ENCODE measurements at places on chromosomes 16 and 17.

GRCh38 chr16:88926374-88926990 lies 50.5 kb downstream of the CBFA2T3 start:
- no peak for DNase-seq

DNA sequence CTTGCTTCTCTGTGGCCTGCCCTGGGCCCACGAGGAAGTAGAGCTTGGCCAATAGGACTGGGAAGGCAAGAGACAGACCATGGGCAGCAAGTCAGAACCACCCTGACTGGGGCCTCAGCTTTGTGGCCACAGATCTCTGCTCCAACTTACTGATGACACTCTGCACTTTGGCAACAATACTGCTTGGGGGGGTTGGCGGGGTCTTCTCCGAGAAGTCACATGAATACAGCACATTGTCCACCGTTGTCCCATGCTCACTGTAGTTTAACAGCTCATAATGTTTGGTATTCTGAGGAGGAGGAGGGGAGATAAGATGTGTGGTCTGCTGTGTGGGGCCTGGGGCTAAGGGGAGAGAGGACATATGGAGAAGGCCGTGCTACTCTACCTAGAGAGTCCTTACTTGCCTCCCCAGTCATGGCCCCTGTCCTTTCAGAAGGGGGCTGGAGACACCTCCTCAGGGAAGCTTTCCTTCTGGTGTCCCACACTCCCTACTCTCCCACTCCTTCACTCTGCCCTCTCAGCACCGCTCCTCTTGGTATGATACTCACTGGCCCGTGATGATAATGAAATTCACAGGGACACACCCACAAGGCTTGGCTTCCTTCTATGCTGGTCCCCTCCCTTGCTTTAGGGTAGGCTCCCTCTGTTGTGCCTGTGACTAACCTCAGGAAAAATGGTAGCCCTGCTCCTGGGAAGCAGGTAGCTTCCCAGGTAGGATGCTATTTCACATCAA lies 4.0 kb upstream of the DHRS13 start:
- no peak for DNase-seq

DNA sequence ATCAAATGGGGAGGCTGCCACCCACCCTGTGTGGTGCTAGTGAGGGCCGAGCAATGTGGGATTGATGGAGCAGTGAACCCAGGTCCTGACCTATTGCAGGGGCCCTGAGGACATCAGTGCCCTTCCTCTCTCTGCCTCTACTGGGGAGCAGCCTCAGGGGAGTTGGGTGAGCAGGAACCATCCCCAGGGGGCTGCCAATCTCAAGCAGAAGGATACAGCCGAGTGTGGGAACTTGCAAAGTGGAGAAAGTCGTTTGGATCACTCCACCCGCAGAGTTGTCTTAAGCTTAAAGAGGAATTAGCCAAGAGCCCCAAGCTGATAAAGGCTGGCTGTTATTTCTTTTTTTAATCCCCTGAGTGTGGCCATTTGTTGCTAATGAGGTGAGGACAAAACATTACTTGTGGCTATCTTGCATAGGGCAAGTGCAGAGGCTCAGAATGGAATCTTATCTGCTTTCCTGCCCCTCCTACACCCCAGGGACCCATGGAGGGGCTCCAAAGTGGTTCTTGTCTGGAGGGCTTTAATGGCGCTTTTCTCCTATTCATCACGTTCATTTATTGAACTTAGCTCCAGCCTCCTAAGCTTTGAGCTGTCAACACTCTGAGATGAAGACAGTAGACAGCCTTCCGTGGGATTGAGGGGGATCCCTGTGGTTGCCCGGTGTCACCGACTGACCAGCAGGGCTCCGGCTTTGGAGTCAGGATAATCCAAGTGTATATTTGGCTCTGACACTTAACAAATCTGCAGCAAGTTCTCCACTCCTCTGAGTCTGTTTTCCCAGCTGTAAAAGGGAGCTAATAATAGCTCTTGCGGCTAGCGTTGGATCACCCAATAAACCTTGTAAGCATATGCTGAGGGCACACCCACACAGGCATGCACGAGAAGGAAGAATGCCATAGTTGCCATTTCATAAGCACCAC lies 45.1 kb downstream of the MYH11 start:
- no peak for DNase-seq

DNA sequence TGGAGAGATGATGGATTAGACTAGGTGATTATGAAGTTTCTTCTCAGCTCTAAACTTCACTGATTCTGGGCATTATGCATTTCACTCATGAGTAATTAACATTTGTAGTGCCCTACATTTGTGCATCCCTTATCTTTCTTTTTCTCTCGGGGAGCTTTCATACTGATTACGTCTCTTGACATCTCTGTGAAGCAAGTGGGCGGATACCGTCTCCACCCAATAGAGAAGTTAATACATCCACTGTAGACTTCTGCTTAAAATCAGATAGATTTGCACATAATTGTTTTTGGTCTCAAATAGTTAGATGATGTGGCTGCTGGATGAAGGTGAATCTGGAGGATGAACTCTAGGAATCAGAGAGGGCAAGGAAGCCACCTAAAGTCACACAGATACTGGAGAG lies 653.6 kb upstream of the EEF2KMT start:
- no peak for DNase-seq

GRCh38 chr17:22703786-22704441 lies 1011.6 kb downstream of the KCNJ18 start:
- DNase-seq, result no peak
